ENCODE measurements at places on chromosomes 6 and 20.

DNA sequence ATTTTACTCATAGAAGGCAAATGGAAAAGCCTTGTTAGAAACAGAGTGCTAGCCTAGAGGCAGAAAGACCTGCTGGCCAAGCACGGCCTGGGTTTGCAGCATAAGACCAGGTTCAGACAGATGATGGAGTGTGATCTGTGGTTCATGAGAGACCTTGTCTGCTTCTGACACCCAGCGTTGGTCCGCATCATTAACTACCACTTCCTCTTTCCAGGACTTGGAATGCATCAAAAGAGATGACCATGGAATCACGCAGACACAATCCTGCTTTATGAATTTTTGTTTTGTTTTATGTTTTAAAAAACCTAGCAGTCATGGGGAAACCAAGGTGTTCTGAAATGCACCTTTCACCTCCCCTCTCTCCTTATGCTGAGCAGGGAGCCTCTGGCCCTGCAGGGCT, 76.8 kb upstream of the SYNDIG1 start:
- no peak for DNase-seq

GRCh38 chr6:68973066-68973465, 338.0 kb downstream of the ADGRB3 start:
- DNase-seq, result no peak

- DNase-seq, result no peak
Observed at GRCh38 chr6:13304101-13304500, 24.2 kb downstream of the TBC1D7 start.

DNA sequence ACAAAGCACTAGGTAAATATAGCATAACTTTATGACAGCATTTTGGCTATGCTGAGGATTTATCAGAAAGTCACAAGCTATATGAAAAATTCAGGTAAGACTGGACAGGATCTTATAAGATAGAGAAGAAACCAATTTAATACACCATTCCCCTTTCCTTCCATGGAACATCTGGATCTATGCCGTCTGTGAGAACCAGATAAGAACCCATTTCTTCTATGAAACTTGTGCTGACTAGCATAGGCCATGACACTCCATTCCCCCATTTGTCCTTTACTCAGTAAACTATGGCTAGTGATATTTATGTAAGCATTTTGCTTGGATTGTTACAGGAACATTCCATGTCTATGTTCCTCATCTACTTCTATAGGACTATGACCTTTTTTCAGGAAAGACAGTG, 437.7 kb downstream of the ADGRB3 start:
- no peak for DNase-seq

GRCh38 chr6:75291331-75291730, 6.7 kb upstream of the TMEM30A start:
- no peak for DNase-seq

DNA sequence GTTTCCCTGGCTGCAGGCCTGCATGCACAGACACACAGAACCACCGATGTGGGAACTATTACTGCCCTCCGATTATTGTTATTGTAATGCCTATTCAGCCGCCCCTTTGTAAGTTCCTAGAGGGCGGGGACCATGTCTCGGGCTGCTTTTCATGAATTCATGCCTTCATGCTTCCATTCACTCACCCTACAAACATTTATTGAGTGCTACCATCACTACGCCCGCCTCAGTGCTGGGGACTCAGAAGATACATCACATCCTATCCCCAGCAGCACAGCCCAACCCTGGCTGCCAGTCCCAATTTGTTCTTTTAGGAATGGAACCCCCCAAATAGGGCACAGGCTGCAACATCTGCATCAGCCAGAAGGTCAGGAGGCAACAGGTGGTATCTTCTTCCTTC, 75.9 kb downstream of the FOXA2 start:
- no peak for DNase-seq

GRCh38 chr20:38128691-38129090, 36.4 kb downstream of the TGM2 start:
- DNase-seq, result no peak

DNA sequence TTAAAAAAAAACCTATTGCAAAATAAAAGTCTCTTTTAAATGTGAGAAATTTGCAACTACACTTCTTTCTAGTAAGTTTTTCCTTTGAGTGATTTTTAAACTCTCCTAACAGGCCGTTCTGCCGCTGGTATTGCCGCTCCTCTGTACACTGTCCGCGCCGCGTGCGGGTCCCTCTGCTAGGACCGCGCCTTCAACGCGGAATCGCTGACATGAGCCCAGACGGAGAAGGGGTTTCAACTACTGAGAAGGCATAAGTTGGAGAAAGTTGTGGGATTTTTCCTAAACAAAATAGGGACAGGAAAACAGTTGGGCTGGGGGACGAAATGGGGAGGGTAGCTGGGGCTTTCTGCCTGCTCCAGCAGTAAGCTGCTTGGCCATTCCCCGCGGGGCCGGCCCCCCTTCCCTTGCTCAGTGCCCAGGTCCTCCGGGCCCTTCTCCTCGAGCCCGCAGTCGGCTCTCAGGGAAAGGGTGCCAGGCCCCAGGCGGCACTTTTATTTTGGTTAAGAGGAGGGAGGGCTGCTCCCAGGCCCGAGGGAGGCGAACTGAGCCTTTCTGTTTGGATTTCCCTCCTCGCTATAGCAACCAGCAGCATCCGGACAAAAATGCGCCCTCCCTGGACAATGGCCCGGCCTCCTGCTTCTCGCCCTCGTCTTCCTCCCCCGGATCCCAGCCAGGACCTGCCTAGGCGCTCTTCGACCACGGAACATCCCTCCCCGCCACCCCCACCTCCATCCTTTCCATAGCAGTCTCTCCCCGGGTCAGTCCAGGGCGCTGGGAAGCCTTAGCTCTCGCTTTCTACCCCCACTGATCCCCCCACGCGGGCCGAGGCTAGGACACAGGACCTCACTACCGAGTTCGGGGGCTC, 6.8 kb upstream of the POU3F2 start:
- no peak for DNase-seq

- no peak for DNase-seq
Observed at GRCh38 chr6:19369785-19370184, 467.4 kb upstream of the ID4 start.

- no peak for DNase-seq
Observed at GRCh38 chr6:114342826-114343781, at the start of gene HS3ST5. HS3ST5 (minus strand) TSS chr6:114343023; CDS start chr6:114062845, 280,178 bp downstream.

DNA sequence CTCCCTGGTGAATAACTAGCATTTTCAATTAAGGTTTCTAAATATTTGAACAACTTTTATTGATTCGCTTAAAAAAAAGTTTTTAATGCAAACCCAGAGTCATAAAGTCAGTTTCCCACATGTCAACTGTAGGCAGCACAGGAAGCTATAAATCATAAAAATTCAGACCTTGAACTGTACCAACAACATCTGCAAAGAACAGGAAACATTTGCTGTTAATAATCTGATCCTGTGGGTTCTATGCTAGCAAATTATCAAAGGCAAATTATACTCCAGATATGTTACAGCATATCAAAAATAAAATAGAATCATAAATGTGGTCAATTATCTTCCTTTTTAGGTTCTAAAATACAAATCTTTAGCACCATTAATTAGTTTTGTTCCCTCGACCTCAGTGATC, 16.6 kb upstream of the MAP7 start:
- DNase-seq, result no peak

GRCh38 chr6:80923816-80924215, 817.3 kb downstream of the BCKDHB start:
- no peak for DNase-seq

- no peak for DNase-seq
Observed at GRCh38 chr20:1277529-1278322, 11.6 kb downstream of the SNPH start.

DNA sequence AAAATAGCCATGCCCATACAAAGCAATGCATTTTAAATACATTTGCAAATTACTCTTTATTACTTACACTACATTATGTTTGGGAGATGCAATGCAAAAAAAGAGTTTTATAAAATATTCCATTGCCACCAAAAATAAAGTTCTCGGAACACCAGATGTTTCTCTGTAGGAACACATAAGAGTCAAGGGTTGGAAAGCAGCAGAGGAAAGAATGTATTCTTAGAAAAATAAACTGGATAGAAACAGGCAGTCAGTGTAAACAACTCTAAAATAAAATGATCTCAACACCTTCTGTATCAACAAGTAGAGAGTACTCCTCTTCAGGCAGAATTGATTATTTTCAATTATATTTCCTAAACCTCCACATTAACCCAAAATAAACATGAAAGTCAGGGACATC, 28.1 kb downstream of the KIF13A start:
- DNase-seq, result no peak

GRCh38 chr6:20434766-20435165, 33.1 kb downstream of the E2F3 start:
- no peak for DNase-seq

DNA sequence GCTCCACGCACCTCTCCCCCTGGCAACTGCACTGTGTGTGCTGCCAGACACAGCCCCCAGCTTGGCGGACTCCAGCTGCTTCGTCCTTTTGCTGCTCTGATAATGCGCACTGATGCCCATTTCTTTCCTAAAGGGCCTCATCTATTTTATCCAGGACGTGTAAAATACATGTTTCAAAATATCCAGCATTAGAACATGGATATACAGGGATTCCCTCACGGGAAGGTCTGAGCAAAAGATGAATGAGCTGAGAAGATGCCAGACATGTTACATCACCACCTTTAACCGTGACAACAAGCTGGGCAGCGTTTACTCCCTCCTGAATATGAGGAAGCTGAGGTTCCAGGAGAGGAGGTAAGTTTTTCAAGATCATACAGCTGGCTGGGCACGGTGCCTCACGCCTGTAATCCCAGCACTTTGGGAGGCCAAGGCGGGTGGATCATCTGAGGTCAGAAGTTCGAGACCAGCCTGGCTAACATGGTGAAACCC, 32.8 kb downstream of the TNXB start:
- no peak for DNase-seq

DNA sequence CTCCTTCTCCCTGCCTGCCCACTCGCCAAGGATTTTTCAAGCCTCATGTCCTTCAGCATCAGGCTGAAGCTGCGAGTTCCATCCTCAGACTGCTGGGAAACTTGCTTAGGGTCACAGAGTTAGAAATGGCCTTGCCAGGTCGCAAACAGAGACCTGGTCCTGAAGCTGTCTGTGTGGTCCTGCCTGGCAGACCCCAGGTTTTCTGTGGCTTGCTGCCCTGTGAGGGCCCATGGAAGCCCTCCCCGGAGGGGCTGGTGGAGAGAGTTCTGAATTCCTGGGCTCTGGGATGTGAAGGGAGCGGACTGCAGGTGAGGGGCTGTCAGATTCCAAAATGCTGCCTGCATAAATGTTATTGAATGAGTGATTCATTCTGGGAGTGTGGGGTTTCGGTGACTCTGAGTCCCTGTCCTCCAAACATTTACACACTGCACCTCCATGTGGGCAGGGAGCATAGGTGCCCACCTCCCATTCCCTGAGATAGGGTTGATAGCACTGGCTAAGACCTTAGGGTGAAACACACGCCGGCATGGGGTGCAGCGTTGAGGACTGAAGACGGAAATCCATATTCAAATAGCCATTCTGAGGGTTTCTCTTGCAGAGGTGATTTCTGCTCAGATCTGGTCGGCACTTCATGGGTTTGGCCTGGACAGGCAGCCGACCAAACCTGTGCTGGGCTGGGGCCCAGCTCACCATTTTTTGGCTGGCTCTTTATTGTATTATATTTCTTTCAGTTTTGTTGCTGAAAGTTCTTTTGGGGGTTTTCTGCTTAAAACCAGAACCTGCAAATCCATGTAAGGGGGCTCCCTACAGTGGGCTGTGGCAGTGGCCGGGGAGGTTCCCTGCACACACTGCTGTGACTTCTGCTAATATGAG, 21.8 kb upstream of the IRF4 start:
- DNase-seq, result no peak
